ENCODE measurements at places on chromosomes 2 and 18. TPM values are rescaled to one million over a fixed set of nuclear protein-coding genes. Genes with fewer than 3 reads are reported as not detected.

The SP140 gene
- 132 TPM for total RNA-seq

The SRD5A2 gene
- total RNA-seq = not detected

The GAD1 gene
- total RNA-seq = 1.5 TPM

The NR4A2 gene
- total RNA-seq = 3.8 TPM

DNA sequence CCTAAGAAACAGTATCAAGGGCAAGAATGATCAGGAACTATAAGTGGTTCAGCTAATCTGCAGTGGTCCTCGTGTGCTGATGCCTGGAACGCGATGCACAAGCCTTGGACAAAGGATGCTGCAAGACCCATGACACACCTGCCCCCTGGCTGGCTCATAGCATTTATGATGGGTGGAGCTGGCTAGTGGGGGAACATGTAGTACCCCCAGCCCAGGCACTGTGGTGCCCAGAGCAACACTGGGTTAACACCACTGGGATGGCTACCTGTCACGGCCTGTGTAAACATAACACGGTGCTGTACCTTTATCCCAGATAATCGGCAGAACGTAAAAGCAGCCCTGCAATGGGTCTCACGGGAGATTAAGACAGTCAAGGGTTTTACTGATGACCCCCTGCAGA, 60.3 kb upstream of the PEX13 start:
- no peaks in the 10 kb centered on the region for H3K27me3 ChIP-seq
- no peaks in the 10 kb centered on the region for H3K4me1 ChIP-seq
- no peak overlapping the region for H3K27ac ChIP-seq
- H3K36me3 ChIP-seq = peaks cover 24% of the 10 kb centered on the region

GRCh38 chr2:1132328-1132969, 181.8 kb downstream of the SNTG2 start:
- H3K27me3 ChIP-seq = peaks cover 3% of the 10 kb centered on the region
- no peak for DNase-seq
- no peaks in the 10 kb centered on the region for H3K36me3 ChIP-seq
- no peak overlapping the region for H3K4me3 ChIP-seq

- DNase-seq = no peak
- no peak overlapping the region for H3K4me3 ChIP-seq
- H3K27me3 ChIP-seq = no peaks in the 10 kb centered on the region
Observed at GRCh38 chr2:62811972-62812371, 106.5 kb downstream of the EHBP1 start.

DNA sequence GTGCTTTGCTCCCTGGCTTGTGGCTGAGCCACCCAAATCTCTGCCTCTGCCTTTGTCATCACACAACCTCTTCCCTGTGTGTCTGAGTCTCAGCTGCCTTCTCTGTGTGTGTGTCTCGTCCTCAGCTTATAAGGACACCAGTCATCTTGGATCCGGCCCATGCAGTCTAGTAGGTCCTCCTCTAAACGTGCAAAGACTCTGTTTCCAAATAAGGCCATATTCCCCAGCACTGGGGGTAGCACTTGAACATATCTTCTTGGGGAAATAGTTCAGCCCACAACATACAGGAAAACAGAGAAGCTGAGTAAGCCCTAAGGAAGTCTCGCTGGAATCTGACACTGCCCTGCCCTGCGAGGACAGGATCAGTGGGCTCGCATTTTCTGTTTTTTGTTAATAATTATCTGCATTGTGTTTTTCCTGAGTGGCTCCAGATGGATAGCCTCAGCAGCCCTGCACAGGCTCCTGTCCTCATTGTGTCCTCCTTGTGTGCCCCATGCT, 42.1 kb downstream of the MTCL1 start:
- DNase-seq = no peak
- H3K36me3 ChIP-seq = peaks cover 9% of the 10 kb centered on the region
- peaks cover 33% of the 10 kb centered on the region for H3K4me1 ChIP-seq
- H3K4me3 ChIP-seq = no peak overlapping the region
- H3K27ac ChIP-seq = no peak overlapping the region
- peaks cover 4% of the 10 kb centered on the region for H3K27me3 ChIP-seq

DNA sequence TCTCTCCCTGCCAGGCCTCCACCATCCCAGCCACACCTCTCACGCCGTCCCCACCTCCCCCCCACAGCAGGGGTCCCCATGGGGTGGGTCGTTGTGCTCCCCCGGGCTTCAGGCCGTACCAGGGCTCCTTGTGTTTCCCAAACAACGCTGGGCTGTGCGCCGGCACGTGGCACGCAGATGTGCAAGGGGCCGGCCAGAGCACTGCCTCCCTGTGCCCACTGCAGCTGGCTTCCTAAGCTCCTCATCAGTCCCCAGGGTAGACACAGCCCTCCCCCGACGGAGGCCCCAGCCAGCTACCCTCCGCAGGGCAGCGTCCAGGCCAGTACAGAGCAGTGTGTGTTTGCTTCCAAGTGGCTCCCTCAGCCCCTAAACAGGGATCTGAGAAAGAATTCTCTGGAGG, 34.0 kb downstream of the BIN1 start:
- DNase-seq = no peak
- peaks cover 42% of the 10 kb centered on the region for H3K36me3 ChIP-seq

DNA sequence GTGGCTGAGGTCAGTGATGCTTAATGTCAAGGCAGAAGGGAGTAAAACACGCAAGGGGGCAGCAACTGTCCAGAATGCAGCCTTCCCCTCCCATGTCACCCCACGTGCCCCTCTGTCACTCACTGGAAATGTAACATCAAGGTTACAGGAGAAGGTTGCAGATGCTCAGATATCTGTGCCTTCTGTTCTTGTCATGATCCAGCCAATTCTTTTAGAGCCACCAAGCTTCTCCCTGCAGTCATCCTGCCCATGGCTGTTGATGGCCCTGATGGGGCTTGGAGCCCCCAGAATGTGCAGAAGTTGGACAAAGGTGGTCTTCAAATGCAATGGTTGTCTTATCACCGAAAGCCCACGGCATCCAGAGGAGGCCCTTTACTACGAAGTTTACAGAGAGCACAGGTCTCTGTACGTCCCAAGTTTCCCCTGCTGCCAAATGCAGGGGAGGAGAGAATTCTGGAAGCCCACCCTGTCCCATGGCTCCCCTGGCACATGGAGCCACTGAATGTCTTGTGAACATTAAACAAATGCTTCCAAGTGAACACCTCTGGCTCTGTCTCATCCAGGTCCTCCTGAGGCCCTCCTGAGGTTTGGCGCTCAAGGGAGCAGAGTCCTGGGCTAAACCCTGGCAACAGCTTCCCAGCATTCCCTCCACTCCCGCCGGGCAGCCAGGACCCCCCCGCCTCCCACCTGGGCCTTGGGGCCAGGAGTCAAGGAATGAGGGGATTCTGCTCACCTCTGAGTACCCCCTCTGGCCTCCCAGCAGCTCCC, 4.5 kb upstream of the GPR55 start:
- H3K36me3 ChIP-seq = no peaks in the 10 kb centered on the region
- H3K27me3 ChIP-seq = peaks cover 10% of the 10 kb centered on the region
- no peak overlapping the region for H3K27ac ChIP-seq
- DNase-seq = no peak
- H3K4me1 ChIP-seq = peaks cover 32% of the 10 kb centered on the region

DNA sequence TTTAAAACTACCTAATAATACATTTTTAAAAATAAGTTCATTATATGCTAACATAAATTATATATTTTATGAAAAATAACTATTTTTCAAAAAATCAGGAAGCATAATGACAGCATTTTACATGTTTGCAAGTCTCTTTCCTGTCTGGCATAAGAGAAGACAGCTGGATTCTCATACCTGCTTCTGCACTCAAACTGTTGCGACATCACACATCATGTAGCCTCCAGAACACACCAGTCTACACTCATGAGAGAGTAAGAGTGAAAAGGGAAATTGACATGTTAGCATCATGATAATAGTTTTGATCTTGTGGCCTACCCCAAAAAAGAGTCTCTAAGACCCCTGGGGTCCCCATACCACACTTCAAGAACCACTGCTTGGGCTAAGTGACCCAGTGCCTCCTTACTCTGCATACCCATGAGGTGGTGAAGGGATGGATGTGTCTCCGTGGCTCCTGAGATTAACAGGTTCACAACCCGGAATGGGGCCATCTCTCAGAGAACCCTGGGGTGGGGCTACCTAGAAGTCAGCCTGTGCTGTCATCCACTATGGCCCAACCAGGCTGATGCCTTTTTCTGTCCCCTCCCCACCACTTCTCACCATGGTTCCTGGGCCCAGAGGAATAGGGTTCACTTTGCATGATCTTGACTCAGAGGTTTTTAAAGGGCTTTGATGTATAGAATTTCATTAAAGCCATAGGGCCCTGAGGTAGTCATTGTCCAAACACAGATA, 102.6 kb upstream of the DAPL1 start:
- peaks cover 6% of the 10 kb centered on the region for H3K27me3 ChIP-seq
- H3K4me1 ChIP-seq = no peaks in the 10 kb centered on the region
- H3K36me3 ChIP-seq = no peaks in the 10 kb centered on the region

- DNase-seq = no peak
- H3K36me3 ChIP-seq = no peaks in the 10 kb centered on the region
- H3K4me3 ChIP-seq = no peak overlapping the region
- H3K4me1 ChIP-seq = no peaks in the 10 kb centered on the region
- no peaks in the 10 kb centered on the region for H3K27me3 ChIP-seq
Observed at GRCh38 chr18:33558529-33558928, 19.5 kb upstream of the ASXL3 start.

- no peaks in the 10 kb centered on the region for H3K4me1 ChIP-seq
- no peaks in the 10 kb centered on the region for H3K36me3 ChIP-seq
- DNase-seq = no peak
Observed at GRCh38 chr18:77754475-77755044, 504.9 kb downstream of the GALR1 start.

Data from activated CD4-positive, alpha-beta memory T cell treated with anti-CD3 and anti-CD28 coated beads, Interleukin-2, amount 10 ng/mL, durations not matched to agents 7 days and 5 days (primary cell).